Muscle of leg (tissue), 16 donors: ENCODE measurements at places on chromosomes 1 and 21. TPM values are rescaled to one million over a fixed set of nuclear protein-coding genes. Genes with fewer than 3 reads are reported as not detected.

GRCh38 chr1:16246961-16247360 lies 10.0 kb upstream of the CPLANE2 start:
- H3K27ac ChIP-seq, result no peak overlapping the region
- peaks cover 38% of the 10 kb centered on the region for H3K4me1 ChIP-seq

The FCRL4 gene
- total RNA-seq, result not detected

The MAGI3 gene
- 15.0 TPM for total RNA-seq

The MRPS6 gene
- total RNA-seq, result 15.5 TPM

DNA sequence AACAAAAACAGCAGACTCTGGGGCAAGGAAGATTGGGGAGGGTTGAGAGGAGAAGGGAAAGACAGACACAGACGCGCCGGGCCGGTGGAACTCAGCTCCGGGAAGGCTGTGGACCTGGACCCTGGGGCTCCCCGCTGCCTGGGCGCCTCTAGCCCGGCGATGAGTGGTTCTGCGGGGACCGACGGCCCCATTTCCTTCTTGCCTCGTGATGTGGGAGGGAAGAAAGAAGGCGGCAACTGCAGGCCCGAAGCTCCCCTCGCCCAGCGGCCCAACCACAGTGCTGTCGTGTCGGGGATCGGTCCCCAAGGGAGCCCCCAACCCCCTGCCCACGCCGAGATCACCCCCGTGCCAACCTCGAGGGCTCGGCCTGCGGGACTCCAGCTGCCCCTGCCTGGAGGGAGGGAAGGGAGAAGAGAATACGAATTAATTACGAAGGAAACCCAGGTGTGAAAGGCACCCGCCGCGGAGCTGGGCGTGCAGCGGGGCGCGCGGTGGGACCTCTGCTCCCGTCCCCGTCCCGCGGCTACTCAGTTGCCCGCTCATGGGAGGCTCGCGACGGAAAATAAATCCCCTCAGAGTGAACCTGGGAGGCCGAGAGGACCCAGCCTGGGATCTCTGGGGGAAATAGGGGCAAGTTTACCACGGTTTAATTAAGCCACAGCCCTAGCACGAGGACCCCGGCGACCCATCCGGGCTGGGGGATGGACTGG lies 7.4 kb downstream of the FOXD3 start:
- peaks cover 28% of the 10 kb centered on the region for H3K4me1 ChIP-seq
- DNase-seq, result peak; percentile 7
- H3K36me3 ChIP-seq, result no peaks in the 10 kb centered on the region
- H3K27ac ChIP-seq, result no peak overlapping the region
- no peak overlapping the region for H3K4me3 ChIP-seq

DNA sequence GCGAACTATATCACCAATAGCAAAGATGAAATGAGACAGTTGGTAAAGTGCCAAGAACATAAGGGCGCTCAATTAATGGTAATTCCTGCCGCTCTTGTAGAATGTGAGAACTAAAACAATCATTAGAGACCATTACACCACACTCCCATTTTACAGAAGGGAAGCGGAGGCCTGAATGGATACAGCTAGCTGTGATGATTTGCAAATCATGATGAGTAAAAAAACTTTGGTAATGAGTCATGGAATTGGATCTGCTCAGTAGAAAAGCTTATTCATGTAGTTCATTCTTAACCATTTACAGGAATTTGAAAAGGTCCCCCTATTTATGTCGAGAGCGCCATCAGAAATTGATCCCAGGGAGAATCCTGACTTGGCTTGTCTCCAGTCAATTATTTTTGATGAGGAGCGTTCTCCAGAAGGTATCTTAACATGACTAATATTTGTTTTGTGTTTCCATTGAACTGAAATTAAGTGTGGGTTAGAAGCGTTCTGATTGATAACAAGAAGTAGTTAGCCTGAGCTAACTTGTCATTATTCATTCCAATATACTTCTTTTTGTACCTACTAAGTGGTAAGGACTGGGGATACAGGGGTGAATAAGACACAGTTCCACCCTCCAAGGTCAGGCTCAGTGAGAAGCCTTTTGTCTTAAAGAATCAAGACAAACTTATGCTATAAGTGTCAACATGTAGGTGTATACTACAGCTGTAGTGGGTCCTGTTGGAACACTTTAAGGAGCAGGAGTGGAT lies 812 bp downstream of the TTC4 start:
- H3K27me3 ChIP-seq, result peaks cover 1% of the 10 kb centered on the region
- H3K4me1 ChIP-seq, result peaks cover 8% of the 10 kb centered on the region
- peak overlapping the region; percentile 48 for H3K4me3 ChIP-seq
- H3K27ac ChIP-seq, result peak overlapping the region; percentile 67
- DNase-seq, result no peak
- peaks cover 14% of the 10 kb centered on the region for H3K36me3 ChIP-seq

DNA sequence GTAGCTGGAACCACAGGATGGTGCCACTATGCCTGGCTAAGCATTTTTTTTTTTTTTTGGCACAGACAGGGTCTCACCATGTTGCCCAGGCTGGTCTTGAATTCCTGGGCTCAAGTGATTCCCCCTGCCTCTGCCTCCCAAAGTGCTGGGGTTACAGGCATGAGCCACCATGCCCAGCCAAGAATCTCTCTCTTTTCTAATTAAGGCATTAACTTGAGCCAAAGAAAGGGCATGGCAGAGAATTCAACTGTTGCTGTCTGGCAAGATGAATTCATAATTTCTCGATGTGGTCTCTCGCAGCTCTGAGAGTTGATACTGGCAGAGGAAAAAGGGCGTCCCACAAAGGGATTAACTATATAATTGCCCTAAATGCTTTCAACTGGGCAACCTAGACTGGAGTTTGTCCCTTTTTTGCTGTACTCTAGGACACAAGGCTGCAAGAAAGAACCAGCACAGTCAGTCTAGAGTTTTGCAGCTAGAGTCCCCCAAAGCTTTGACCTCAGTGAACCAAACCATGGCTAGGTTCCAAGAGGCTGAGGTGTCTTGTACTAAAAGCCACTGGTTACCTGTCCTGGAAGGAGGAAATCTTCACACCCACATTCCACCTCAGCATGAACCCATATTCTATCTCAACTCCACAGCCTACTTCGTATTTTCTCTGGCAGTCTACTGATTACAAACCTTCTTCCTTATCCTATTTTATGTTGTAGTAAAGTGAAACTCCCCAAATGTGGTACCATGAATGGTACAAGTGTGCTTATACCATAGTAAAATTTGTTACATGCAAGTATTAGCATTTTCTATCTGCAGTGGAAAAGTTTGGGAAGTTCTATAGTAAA lies 51.2 kb downstream of the OPTC start:
- no peaks in the 10 kb centered on the region for H3K4me1 ChIP-seq
- H3K4me3 ChIP-seq, result no peak overlapping the region
- no peak overlapping the region for H3K27ac ChIP-seq
- DNase-seq, result no peak
- no peaks in the 10 kb centered on the region for H3K27me3 ChIP-seq

GRCh38 chr1:203163891-203164635 lies 11.6 kb downstream of the MYBPH start:
- no peaks in the 10 kb centered on the region for H3K4me1 ChIP-seq
- DNase-seq, result no peak
- peaks cover 27% of the 10 kb centered on the region for H3K27me3 ChIP-seq
- H3K36me3 ChIP-seq, result peaks cover 6% of the 10 kb centered on the region
- no peak overlapping the region for H3K27ac ChIP-seq

DNA sequence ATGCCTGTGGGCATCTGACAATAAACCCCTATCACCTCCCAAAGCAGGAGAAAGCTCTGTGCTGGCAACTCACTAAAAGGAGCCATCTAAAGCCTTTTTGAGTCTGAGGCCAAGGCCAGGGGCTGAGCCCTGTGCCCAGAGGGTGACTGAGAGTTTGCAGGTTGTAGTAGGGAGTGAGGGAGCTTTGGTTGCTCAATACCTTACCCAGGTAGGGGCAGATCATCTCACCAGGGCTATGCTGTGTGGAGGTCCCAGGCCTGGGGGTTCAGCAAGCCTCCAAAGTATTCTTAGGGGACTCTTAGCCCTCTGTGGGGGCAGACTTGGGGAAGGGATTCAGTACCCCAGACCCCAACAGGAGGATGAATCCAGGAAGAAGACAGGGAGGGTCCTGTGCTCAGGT lies 21.2 kb downstream of the S100A7 start:
- no peaks in the 10 kb centered on the region for H3K4me1 ChIP-seq
- H3K36me3 ChIP-seq, result no peaks in the 10 kb centered on the region
- H3K4me3 ChIP-seq, result no peak overlapping the region
- H3K27ac ChIP-seq, result no peak overlapping the region
- peaks cover 2% of the 10 kb centered on the region for H3K27me3 ChIP-seq

The UBL4B gene
- not detected for total RNA-seq

DNA sequence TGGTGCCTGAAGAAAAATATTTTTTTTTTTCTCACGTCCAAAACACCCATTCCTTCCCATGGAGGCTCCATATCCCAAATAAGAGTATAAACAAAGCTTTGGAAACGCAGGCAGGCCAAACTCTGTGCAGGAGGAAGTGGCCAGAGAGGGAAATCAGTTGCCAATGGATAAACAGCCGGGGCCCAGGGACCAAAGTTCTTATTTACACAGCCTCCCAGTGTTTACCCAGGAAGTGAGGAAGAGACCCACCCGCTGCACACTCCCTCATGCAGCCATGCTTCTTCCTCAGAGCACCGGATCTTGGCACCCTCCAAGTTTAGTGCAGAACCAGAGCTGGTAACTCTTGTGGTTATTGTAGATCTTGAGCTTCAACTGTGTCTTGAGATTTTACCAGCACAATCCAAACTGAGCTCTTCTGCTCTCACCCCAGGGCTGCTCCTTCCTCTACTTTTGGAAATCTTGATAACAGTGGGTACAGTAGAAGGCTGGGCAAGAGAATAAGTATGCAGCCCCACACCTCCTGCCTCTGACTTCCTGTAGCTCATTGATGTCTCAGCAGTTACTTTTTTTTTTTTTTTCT lies 14.2 kb downstream of the MARCKSL1 start:
- H3K4me3 ChIP-seq, result no peak overlapping the region
- no peak overlapping the region for H3K27ac ChIP-seq
- no peaks in the 10 kb centered on the region for H3K4me1 ChIP-seq
- H3K27me3 ChIP-seq, result no peaks in the 10 kb centered on the region
- no peak for DNase-seq

The MYOG gene
- total RNA-seq, result 480 TPM

- no peak overlapping the region for H3K27ac ChIP-seq
- peaks cover 19% of the 10 kb centered on the region for H3K4me1 ChIP-seq
- DNase-seq, result no peak
- H3K4me3 ChIP-seq, result no peak overlapping the region
- peaks cover 21% of the 10 kb centered on the region for H3K36me3 ChIP-seq
Observed at GRCh38 chr1:46017876-46018503, 114.4 kb downstream of the PIK3R3 start.

The CD1D gene
- 1.6 TPM for total RNA-seq

- H3K4me1 ChIP-seq, result no peaks in the 10 kb centered on the region
- no peak for DNase-seq
- H3K27me3 ChIP-seq, result no peaks in the 10 kb centered on the region
- no peaks in the 10 kb centered on the region for H3K36me3 ChIP-seq
Observed at GRCh38 chr1:215544566-215544965, 22.5 kb upstream of the KCTD3 start.

The OR2L8 gene
- total RNA-seq, result not detected

GRCh38 chr21:34073749-34074282 lies 438 bp downstream of the MRPS6 start:
- peak overlapping the region; percentile 77 for H3K4me3 ChIP-seq
- H3K36me3 ChIP-seq, result no peaks in the 10 kb centered on the region
- H3K27ac ChIP-seq, result peak overlapping the region; percentile 89
- no peaks in the 10 kb centered on the region for H3K27me3 ChIP-seq
- peak; percentile 73 for DNase-seq

The INSRR gene
- total RNA-seq, result 0.18 TPM

The LAX1 gene
- 0.22 TPM for total RNA-seq

The RAB3B gene
- 0.18 TPM for total RNA-seq

- H3K4me3 ChIP-seq, result no peak overlapping the region
- no peak for DNase-seq
- no peaks in the 10 kb centered on the region for H3K4me1 ChIP-seq
Observed at GRCh38 chr21:14531757-14532316, 14.3 kb downstream of the SAMSN1 start.

The FBLIM1 gene
- 17.3 TPM for total RNA-seq

DNA sequence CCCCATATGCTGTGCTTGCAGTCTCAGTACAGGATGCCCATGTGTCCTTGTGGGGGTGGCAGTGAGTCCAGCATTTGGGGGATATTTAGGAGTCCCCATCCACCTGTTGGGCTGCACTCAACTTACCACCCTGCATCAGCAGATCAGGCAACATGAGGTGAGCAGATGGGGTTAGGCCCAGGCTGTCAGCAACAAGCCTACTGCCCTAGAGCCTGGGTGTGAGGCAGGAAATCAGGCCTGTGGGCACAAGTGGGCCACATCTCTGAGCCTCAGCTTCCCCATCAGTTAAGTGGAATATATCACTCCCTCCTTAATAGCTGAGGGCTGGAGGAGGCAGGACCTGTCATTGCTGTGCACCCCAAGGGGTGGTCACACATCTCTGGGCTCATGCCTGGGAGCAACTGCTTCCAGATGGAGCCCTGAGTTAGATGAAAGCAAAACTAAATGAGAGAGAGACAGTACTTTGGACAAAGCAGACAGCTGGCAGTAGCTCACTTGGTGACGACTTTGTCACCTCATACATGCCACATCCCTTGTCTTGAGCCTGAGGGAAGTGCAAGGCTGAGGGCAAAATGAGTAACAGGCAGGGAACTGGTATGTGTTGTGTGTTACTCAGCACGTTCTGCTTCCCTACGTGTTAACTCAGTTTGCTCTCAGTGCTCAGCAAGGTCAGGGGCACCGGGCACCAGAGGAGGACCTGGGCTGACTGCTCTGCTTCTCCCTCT lies 48.4 kb downstream of the TRIM11 start:
- H3K27me3 ChIP-seq, result no peaks in the 10 kb centered on the region
- no peak for DNase-seq
- H3K4me3 ChIP-seq, result no peak overlapping the region

GRCh38 chr1:38763121-38763520 lies 96.5 kb downstream of the RRAGC start:
- DNase-seq, result no peak
- H3K27ac ChIP-seq, result no peak overlapping the region
- no peak overlapping the region for H3K4me3 ChIP-seq
- H3K36me3 ChIP-seq, result no peaks in the 10 kb centered on the region
- peaks cover 2% of the 10 kb centered on the region for H3K27me3 ChIP-seq
- no peaks in the 10 kb centered on the region for H3K4me1 ChIP-seq

DNA sequence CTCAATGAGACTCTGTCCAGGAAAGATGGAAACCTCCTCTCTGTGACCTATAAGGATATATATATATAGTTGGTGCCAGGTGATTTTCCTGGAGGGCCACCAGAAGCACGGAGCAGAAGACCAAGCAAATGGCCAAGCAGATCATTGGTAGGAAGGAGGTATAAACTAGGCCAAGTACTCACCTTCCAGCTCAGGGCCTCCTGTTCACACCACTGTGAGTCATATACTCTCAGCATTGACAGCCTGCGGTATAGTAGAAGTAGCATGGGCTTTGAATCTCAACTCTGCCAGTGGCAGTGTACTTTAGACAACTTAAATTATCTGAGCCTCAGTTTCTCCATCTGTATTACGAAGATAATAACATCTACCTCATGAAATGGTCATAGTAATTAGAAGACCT lies 15.4 kb downstream of the IL12RB2 start:
- no peaks in the 10 kb centered on the region for H3K36me3 ChIP-seq
- no peak overlapping the region for H3K4me3 ChIP-seq
- H3K4me1 ChIP-seq, result no peaks in the 10 kb centered on the region
- no peak overlapping the region for H3K27ac ChIP-seq
- DNase-seq, result no peak
